ENCODE measurements at places on chromosomes 2 and 18.

GRCh38 chr2:74372674-74373073, 7.4 kb downstream of the DCTN1 start:
- DNase-seq = no peak

DNA sequence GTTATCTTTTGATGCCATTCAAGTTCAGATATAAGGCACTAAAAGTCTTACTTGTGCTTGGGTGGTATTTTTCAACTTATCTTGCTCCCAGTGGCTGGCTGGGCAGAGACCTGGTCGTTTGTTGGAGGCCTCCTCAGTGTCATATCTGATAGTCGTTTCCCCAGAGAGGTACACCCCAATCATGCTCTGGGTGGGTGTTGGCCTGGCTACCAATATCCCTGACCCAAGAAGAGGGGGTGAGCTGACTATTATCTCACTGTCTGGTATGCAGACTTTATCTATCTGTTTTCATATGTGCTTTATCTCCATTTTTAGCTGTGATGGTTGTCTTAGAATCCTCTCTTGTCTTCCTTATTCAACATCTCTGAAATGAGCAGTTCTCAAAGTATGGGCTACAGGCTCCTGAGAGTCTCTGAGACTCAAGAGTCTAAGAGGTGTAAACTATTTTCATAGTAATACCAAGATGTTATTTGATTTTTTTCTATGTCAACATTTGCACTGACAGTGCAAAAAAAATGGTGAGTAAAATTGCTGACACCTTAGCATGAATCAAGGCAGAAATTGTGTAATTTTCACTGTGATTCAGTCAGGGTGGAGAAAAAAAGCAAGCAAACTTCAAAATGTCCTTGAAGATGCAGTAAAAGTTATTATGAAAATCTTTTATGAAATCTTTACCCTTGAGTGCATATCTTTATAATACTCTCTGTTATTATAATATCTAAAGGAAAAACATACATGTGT, 12.3 kb upstream of the PLEK start:
- DNase-seq = no peak

DNA sequence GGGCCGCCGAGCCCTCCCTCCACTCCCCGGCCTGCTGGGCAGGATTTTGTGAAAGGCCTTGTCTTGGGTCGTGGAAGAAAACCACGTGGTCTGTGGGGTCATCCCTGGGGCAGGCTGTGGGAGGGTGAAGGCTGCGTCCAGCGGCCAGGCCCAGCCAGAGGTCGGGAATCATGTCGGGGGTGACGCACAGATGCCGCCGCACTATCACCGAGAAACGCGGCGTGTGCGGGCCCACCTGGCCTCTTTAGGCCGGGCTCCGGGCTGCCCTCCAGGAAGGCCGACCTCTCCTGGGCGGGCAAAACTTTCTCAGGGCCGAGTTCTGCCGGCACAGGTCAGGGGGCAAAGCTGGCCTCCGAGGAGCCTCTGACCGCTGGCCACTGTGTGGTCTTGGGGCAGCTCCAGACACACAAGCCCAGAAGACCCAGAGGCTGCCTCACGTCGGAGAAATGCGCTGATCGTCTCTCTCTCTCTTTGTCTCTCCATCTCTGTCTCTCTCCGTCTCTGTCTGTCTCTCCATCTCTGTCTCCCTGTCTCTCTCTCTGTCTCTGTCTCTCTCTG, 28.4 kb downstream of the NFATC1 start:
- no peak for DNase-seq

GRCh38 chr2:124804014-124804940, 779.2 kb downstream of the CNTNAP5 start:
- no peak for DNase-seq

DNA sequence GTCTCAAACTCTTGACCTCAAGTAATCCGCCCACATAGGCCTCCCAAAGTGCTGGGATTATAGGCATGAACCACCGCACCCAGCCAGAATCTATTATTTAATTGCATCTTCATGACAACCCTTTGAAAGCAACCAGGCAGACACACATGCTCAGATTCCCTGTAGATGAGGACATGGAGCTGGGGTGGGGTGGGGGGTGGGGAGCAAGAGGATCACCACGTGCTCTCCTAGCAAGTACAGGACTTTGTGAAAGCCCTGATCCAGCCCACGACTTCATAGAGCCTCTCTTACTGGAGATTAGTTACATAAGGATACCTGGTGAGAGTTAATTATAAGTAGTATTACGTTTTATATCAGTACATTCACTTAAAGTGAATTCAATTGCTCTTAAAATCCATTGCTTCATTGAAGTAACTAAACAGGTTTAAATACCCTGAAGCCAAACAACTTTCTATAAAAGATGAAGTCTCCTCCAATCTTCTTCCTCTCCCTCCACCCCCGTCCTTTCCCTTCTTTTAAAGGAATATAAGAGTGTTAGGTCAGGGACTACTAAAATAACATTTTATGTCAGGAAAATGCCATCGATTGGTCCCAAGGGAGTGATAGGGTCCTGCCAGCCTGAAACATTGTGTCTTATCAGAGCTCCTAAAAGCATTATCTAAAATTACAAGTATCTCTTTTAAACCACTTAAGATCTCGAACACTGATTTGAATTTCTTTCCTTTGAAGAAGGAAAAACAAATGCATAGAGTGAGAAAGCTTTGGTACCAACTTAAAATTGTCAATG, 123.9 kb downstream of the EPHA4 start:
- DNase-seq = no peak

- DNase-seq = no peak
Observed at GRCh38 chr2:27356056-27356381, 545 bp downstream of the GTF3C2 start.

- DNase-seq = no peak
Observed at GRCh38 chr18:22946217-22946616, 13.1 kb downstream of the RBBP8 start.

- DNase-seq = no peak
Observed at GRCh38 chr2:71757351-71757750, 304.0 kb downstream of the DYSF start.

DNA sequence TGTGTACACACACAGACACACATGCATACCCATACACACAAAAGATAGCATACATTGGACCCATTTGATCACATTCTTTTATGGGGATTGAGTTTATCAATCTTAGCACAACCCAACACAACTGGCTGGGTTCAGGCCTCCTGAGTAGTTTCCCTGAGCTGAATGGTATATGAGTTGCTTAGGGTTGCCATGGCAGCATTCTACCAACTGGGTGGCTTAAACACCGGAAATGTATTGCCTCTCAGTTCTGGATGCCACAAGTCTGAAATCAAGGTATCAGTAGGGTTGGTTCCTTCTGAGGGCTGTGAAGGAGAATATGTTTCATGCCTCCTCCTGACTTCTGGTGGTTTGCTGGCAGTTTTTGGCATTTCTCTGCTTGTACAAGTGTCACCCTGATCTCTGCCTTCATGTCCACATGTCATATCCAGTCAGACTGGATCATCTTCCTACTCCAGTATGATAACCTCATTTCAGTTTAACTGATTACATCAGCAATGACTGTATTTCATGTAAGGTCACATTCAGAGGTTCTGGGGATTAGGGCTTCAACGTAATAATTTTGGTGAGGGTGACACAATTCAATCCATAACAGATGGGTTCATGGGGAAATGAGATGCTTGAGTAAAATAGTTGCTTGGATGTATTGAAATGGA, 212.7 kb downstream of the KCNE4 start:
- DNase-seq = no peak
